ENCODE measurements at places on chromosomes 11 and 22.

GRCh38 chr22:38461414-38462081 is 6.3 kb upstream of the KDELR3 start:
- peak; percentile 32 for DNase-seq

DNA sequence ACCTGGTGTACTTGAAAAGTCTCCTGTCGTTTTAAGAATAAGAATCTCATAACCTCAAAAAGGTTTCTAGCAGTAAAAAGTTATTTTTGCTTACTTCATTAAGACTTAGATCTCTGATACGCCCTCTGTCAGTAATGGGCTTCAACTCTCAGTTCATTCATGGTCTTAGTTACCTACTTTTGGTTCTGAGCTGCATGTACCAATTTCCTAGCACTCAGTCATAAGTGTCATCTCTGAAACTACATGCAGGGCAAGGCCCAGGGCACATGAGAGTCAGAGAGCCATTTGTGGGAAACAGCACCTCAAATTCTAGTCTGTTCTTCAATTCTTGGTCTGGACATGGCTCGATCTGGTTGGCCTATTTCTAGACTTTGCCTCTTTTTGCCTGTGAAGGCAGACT is 838.4 kb downstream of the FAM181B start:
- DNase-seq, result no peak

DNA sequence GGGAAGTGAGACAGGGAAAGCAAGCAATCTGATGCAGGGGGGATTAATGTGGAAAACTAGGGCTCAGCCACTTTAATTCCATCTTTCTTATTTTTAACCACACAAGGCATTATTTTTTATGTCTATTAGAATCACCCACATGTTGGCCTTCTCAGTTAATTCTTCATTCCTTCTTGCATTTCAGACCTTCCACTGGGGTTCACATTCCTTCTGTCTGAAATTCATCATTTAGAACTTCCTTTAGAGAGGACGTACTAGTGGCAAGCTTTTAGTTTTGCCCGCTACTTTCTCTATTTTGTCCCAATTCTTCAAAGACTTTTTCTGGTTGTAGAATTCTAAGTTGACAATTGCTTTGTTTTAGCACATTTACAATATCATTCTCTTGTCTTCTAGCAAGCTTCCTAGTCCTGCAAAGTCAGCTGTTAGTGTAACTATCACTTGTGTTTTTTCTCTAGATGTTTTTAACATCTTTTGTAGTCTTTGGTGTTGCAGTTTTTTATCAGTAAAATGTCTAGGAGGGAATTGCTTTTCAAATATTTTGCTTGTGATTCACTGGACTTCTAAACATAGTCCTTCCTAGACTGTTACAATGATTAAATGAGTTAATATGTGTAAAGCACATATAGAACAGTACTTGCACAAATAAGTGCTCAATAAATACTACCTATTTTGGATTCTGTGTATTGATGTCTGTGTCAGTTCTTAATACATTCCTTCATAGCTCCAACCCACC is 5.5 kb upstream of the NNMT start:
- DNase-seq, result no peak

GRCh38 chr22:20577045-20577444 is 69.6 kb downstream of the MED15 start:
- no peak for DNase-seq

DNA sequence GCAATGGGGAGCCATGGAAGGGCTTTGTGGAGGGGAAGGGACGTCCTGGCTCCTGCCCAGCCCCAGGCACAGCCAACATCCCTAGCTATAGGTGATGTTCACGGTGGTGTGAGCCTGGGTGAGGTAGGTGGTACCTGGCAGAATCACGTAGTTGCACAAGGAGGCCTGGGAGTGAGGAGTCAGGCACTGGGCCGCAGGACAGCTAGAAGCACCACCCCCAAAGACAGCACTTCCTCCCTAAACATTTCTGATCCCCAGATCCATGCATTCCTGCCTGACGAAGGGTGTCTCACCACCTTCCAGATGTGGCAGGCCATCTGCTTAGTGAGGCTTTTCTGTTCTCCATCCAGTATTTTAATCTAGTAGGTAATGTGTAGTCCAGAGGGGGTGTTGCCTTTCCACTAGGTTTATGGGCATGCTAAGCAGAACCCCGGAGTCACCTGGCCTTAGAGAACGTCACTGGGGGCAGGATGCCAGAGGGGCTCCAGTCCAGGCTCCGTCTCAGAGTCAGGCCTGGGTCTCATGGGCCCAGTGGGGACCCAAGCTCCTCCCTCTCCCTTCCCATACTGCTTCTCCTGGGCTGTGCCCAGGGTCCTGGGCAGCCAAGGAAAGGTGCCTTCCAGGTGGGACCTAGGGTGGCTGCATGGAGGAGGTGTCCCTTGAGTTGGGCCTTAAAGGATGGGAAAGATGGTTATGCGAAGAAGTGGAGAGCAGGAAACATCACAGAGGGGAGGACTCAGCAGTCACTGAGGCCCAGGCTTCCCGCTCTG is 56.2 kb downstream of the OTOG start:
- DNase-seq, result no peak

Data from NCI-H774 (cell line).